ENCODE measurements at places on chromosomes 5 and 9.

DNA sequence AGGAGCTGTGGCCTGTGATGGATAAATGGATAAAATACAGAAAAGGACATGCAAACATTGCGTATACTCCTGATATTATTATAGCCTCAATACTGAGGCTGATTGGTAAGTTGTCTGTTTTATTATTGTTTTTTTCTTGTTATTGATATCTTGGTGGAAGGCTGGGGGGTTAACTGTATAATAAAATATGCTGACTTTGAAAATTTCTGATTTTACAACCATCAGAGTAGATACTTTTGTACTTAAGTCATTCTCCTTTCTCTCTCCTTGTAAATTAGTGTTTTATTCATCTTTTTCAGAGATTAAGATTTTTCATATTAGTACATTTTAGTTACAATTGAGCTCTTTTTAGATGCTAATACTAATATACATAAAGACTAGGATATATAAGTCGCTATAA, 53.5 kb downstream of the ICE1 start:
- no peak for DNase-seq

GRCh38 chr5:53908757-53909156, 348.3 kb downstream of the NDUFS4 start:
- DNase-seq = no peak

DNA sequence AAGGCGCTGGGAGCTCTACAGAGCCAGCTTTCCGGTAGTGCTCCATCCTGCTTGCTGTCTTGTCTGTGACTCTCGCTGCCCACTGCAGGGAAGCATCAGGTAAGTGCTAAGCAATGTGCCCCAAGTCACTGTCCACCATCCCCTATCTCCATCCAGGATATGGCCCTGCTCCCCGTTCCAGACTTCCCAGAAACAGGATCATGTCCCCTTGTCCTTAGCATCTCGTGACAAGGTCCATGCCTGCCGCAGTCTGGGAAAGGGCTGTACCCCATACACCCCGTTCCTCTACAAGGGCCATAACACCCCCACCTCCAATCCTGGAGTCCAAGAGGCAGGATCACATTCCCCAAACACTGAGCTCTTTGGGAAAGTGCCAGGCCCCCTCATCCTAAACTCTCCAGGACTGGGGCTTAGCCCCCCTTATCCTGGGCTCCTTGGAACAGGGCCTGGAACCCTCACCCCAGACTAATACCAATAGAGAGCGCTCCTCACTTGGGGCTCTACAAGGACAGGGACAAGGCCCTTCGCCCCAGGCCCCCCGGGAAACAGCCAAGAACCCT, 566 bp downstream of the RPP25L start:
- no peak for DNase-seq

DNA sequence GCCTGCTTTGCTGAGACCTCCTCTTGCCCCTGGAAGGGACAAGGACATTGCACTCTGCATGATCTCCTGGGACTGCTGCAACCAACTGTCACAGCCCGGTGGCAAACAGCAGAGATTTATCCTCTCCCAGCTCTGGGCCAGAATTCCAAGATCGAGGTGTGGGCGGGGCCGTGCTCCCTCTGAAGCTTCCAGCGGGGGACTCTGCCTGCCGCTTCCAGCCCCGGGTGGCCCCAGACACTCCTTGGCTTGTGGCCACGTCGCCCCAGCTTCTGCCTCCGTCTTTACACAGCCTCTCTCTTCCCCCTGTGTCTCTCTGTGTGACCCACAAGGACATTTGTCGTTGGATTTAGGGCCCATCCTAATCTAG, 67.1 kb downstream of the COL5A1 start:
- no peak for DNase-seq

GRCh38 chr5:141100243-141100805, at the start of gene PCDHB3:
Gene PCDHB3, plus strand, starts transcription at chr5:141100473. Its CDS starts 177 bp downstream, at chr5:141100650.
- no peak for DNase-seq

- DNase-seq = peak; percentile 84
Measured at GRCh38 chr5:97534166-97534565, 351.1 kb upstream of the RIOK2 start.

GRCh38 chr5:122674385-122674784, 100.5 kb upstream of the SNX2 start:
- DNase-seq = no peak

- DNase-seq = no peak
Measured at GRCh38 chr5:174204535-174205313, 159.2 kb downstream of the NSG2 start.

DNA sequence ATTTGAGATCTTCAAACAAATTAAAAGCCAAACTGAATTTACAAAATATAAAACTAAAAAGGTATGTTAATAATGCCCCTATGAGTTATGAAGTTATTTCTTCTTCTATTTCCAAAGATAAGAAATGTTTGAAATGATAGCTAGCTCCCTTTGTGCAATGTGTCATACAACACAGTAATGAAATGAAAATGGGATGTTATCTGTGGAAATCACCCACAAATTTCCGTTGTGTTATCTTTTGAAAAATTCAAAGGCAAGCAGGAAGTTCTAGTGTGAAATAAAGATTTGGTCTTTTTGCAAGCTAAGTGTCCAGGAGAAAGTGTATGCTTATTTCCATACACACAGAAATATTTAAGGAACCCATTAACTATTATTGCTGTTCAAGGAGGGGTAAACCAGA, 375.3 kb upstream of the PRR16 start:
- no peak for DNase-seq

- DNase-seq = peak; percentile 20
Measured at GRCh38 chr5:13921578-13921977, 22.9 kb downstream of the DNAH5 start.

DNA sequence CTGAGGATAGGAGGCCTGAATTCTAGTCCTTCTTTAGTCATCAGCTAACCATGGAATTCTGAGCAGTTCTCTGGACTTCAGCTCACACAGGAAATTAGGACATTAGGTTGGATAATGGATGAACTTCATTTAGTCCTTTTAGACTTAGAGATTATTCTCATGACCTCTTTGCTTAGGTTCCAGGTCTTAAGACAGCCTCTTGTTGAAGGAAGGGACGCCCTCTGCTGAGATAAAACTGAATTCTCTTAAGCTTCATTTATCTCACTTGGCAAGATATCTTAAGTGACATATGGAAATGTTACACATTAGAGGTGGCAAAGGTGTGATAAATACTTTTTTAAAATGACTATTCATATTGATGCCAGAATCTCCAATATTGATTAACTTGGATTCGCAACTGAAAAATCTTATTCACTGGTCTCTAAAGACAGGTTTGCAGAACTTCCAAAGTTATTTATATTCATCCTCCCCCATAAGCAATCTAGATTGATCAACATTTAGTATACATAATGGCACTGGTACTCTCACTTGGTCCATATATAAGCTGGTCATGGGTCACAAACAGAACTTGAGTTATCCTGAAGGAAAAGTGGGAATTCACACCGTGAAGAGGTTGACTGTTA, 16.9 kb upstream of the ZNF366 start:
- peak; percentile 52 for DNase-seq

DNA sequence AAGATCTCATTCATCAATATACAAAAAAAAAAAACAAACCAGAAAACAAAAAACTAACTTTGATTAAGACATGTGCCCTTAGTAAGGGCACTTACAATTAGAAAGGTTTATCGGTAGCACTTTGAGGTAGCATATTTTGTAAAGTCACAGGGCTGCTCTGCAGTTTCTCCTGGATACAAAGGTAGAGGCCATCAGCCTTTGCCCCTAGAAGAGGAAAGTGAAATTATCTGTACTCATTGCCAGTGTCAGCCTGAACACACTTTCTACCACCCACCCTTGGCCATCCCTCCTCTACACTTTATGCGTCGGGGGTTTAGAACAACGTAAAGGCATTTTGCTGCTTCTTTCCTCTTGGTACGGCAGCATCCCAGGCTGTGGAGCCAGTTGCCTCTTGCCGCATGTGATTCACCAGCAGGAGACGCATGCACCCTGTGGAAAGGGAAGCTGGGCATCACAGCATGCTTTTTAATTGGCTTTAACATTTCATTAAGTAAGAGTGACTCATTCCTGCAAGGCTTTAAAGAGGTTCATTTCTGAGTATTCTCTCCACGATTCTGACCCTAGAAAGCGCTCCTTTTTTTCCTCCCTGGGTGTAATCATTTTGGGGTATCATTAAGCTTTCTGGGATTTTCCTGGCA, 84.6 kb downstream of the CEMIP2 start:
- DNase-seq = no peak

DNA sequence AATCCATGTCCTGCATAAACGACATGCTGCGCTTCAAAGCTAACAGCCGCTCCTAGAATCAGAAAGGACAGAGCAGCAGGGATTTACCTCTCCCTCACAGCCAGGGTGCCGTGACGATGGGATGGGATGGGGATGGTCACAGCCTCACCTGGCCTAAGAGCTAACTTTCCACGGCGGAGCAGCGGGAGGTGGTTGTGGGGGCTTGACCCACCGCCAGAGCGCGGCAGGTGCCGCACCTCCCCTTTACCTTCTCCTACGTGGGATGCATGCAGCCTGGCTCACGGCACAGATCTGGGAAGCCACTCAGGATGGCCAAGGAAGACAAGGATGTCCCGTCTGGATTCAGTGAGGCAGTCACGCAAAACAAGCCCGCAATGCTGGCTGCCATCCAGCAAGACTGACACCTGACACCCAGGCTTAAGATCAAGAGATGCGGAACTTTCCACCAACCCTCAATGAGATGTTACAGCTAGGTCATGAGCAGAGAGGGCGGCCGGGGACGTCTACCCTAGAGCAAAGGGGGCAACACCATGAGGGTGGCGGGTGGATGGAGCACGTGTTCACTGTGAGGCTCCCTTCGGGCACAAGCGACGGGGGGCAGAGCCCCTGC, 5.8 kb downstream of the BRD9 start:
- no peak for DNase-seq

- DNase-seq = no peak
Measured at GRCh38 chr5:32683125-32683524, 28.0 kb upstream of the NPR3 start.

- DNase-seq = no peak
Measured at GRCh38 chr5:35236770-35237169, 6.5 kb upstream of the PRLR start.

DNA sequence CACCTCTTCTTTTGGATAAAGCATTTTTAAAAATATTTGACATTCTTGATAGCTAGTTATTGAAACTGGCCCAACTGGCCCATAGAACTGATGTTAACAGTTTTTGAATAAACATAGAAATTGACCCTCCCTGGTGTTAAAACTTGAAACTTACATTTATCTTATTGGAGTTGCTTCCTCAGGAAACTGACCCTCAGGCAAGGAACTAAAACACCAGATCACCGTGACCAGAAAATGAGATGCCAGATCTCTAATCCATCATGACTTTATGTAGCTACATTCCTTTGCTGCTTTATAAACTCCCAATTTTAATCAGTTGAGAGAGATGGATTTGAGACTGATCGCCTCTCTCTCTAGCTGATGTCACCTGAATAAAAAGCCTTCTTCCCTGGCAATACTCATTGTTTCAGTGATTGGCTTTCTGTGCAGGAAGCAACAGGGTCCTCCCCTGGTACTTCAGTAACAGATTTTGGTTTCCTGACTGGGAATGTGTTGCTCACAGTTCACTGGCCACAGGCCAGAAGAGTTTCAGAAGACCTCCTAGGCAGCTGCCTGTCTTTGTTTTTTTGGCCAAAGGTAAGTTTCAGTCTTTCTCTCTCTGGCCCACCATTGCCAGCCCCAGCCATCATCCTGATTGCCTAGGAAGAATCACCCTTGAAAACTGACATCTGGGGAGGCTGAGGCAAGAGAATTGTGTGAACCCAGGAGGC, 212.4 kb downstream of the DTWD2 start:
- DNase-seq = no peak

GRCh38 chr9:36298566-36298965, 40.3 kb upstream of the GNE start:
- no peak for DNase-seq

DNA sequence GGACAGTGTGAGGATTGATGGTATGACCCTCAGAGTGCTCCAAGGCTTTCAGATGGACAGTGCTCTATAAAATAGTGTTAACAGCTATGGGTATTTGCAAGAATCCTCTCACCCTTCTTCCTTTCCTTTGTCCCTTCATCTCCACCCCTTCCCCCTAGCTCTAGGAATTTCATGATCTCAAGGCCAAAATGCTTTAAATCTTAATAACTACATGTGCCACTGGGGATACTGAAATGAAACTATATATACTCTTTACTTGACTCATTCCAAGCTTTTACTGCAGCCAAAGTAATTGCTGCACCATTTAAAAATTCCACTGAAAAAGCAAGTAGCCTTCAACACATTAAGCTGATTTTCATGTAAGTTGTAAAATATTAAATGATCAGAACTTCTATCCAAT, 361.6 kb upstream of the SLC30A5 start:
- no peak for DNase-seq

DNA sequence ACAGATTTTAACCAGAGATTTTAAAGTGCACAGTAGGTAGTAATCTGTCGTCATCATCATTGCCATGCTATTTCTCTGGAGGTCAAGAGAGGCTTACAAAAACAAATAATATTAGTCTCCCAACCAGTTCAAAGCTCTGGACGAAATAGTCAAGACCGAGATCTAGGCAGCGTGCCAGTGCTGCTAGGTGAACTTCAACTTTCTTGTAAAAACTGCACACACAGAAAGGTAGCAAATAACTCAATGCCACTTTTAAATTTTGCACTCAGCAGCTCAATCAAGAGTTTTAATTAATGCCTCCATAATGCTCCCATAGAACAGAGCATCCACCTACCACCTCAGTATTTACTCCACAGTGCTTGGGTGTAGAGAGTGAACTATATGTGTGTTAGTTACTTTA, 656.8 kb downstream of the IRX1 start:
- DNase-seq = no peak

DNA sequence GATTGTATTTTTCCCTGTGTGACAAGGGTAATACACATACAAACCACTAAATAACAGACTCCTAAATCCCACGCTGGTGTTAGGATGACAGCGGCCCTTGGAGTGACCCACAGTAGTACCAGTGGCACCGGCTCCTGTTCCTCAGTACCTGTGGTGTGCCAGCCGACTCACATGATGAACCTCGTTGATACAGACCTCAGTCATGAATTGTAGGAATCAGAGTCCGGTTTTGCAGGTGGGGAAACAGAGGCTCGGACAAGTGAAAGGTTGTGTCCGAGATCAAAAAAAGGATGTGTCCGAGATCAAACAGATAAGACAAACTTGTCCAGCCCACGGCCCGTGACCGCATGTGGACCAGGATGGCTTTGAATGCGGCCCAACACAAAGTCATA, 78.0 kb downstream of the AMBP start:
- no peak for DNase-seq

- no peak for DNase-seq
Measured at GRCh38 chr9:14159440-14160216, 154.3 kb downstream of the NFIB start.

DNA sequence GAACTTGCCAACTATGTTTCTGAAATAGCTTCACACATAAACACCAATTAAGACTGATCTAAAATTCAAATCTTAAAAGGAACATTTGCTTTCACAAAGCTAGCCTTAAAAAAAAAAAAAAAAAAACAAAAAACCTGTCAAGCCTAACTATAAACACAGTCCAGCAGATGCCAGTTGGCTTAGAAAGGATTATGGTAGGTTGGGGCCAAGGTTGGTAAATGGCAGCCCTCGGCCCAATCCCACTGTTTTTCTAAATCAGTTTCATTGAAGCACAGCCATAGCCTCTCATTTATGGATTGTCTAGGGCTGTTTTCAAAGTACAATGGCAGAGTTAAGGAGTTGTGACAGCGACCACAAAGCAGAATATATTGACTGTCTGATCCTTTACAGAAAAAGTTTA, 75.7 kb upstream of the FRRS1L start:
- no peak for DNase-seq

- DNase-seq = no peak
Measured at GRCh38 chr5:56638768-56639238, 176.5 kb upstream of the MAP3K1 start.
